ENCODE measurements at places on chromosomes 2 and 18. TPM values are rescaled to one million over a fixed set of nuclear protein-coding genes. Genes with fewer than 3 reads are reported as not detected.

GRCh38 chr2:181106789-181107627 is 126.6 kb downstream of the UBE2E3 start:
- no peak for DNase-seq

DNA sequence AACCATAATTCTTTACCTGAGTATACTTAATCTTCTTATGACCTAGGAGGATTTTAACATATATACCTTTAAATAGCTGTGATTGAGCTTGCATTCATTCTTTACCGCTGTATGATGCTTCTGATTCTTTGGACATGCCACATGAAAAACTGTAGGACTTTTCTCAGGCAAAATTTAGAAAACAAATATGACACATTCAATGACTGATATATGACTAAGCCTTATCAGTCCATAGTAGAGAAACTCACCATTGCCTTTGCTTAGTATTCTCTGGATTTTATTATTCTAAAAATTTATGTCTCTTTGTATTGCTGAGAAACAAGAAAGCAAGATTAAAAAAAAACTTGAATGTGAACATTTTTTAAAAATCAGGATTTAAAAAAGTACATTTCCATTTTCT is 3.7 kb downstream of the FAM171B start:
- no peak for DNase-seq

Gene UPP2
- total RNA-seq, result 0.16 TPM

Gene PTPN4
- total RNA-seq, result 29.1 TPM

Gene EIPR1
- 23.3 TPM for total RNA-seq

DNA sequence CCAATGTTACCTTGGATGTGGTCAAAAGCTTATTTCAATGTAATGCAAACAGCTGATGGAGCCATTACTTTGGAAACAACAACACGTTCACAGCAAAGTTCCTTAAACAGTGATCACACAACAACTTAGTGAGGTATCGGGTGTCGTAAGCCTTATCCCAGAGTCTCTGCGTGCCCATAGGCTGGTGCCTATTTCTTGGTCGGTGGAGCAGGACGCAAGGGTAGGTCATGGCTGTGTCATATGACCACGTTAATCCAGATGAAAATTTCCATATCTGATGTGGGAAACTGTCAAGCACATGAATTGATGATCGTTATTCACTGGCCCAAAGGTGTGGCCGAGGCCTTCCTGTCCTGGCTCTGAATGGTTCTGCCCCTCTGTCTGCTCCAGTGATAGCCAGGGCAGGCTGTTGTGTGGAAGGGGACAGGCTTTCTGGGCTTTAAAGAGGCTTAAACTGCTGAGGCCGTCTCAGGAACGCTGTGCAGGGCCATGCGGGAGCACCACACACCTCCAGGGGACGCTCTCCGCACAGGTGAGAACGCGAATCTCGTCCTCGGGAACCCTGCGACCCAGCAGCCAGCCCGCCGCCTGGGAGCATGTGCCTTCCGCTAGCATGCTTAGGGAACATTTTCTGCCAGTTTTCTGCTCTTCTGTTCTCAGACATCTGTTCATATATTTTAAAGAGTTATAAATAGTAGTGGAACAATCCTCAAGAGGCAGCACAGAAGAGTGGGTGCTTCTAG is 90.6 kb downstream of the KCTD1 start:
- no peak for DNase-seq

Gene KCNG3
- total RNA-seq, result not detected

GRCh38 chr2:138298900-138299299 is 202.7 kb upstream of the SPOPL start:
- DNase-seq, result no peak

DNA sequence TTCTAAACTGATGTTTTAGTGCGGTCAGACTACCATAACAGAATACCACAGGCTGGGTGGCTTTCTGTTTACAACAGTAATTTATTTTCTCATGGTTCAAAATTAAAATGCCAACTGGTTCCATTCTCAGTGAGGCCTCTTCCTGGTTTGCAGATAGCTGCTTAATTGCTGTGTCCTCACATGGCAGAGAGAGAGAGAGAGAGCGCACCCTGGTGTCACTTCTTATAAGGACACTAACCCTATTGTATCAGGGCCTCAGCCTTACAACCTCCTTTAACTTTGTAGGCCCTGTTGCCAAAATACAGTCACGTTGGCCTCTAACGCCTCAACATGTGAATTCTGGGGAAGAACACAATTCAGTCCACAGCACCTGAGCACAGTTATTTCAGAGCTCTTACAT is 37.5 kb upstream of the ZNF385B start:
- no peak for DNase-seq

DNA sequence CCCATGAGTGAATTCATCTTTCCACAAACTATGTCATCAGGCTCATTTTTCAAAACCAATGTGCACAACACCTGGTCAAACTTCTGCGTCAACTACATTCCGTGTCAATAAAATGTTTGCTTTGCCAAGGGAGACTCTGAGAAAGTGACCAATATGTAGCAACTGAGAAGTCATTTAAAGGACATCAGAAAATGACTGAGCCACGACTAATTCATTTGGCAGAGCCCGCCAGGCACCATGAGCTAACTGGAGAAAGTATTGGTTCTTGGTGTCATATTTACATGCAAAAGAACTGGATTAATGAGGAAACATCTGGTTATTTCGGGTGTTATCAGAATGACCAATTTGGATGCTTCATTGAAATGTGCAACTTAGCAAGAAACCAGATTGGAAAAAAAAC is 7.2 kb downstream of the RND3 start:
- no peak for DNase-seq

DNA sequence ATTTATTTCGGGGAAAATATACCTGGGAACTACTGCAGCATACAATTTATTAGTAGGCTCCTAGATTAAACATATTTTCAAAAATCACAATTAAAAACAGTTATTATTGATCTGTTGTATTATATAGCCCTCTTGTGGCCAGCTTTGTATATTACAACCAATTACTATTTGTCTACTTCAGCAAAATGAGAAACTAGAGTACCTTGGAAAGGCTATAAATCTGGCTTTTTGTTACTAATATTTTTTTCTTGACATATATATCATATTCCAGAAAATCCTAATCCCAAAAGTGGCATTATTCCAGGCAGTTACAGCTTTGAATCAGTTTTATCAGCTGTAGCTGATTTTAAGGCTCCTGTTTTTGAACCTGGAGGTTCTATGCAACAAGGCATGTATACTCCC is 101.2 kb downstream of the UBR3 start:
- no peak for DNase-seq

GRCh38 chr2:128726236-128726635 is 407.6 kb upstream of the HS6ST1 start:
- DNase-seq, result no peak

Gene PPP3R1
- total RNA-seq, result 54.4 TPM

Gene STK39
- 16.4 TPM for total RNA-seq

DNA sequence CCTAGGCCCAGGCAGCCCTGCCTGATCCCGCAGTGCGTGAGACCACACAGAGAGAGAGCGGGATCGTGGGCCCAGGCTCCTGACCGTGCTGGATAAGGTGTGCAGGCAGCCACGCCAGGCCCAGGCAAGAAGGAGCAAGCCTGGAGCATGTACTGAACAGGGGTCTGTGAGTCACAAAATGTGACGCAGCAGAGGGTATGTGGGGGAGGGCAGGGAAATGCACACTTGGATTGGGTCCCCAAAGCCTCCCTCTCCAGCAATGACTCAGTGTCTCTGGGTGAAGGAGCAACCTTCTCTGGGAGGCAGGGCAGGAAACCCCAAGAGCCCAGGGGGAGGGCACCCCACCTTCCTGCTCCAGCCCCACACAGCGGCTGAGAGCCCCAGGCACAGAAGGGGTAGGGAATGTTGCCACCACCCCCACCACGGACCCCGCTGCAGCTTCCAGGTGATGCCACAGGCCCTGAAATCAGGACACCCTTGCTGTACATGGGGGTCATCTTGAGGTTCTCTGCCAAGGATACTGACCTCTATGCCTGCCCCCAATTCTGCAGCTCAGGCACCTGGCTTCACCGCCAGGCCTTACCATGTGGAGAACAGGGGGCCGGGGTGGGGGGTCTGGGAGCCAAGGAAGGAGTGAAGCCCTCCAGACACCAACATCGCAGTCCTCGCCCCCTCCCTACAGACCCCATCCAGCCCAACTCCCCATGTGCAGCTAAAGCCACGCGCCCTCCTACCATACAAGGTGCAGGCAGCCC is 1.3 kb upstream of the GPC1 start:
- DNase-seq, result peak; percentile 53

Gene LIPT1
- total RNA-seq, result 11.0 TPM

DNA sequence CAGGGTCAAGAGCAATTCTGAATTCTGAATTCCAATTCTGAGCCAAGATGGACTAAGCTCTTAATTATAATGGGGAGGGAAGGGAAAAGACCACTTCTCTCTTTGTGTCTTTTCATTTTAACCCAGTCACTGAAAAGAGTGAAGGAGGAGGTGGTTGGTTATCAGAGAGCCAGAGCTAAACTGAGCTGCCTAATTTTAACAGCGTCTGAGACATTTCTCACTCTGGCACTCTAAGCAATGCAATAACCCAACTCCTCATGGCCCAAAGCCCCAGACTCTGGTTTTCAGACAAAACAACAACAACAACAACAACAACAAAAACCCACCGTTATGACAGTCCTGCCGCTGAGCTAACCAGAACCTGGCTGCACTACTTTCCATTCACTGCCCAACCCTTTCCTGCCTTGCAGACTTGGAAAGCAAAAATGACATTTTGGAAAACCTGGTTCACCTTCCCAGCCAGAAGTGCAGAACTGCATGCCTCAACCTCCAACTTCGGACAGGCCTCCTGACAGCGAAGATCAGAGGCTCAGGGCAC is 1.0 kb downstream of the CHST10 start:
- DNase-seq, result no peak

Gene HOXD8
- 36.1 TPM for total RNA-seq

GRCh38 chr2:237618449-237618848 is 8.9 kb upstream of the LRRFIP1 start:
- DNase-seq, result no peak

DNA sequence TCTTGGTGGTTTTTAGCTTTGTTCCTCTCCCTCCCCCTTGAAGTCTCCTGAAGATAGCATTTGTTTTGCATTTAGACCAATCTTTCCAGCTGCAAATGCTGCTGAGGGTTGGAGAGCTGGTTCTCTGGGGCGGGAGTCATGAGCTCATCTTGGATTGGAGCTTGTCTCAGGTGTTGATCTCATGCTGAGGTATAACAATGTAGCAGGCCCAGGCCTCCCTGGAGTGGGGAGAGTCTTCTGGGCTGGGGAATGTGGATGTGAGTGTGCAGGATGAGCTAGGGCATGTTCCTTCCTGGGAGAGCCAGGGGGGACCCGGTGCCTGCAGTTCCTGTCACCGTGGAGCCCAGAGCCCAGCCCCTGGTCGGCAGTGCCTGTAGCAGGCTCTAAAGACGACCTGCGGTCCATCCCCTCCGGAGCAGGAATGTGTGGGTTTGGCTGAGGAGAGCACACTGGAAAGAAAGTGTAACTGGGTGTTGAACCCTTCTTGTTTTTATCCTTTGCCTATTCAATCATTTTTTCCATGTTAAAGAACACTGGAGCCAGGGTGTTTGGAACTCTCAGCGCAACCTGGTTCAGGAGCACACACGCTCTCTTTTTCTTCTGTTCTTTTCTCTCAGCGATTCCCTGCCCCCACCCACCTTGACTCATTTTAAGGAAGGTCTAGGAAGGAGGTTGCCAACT is 2.7 kb downstream of the ZNF532 start:
- DNase-seq, result no peak

GRCh38 chr2:161165811-161166210 is 5.6 kb downstream of the TANK start:
- DNase-seq, result no peak

GRCh38 chr2:118122594-118123281 is 34.5 kb downstream of the INSIG2 start:
- no peak for DNase-seq

Gene CKAP2L
- not detected for total RNA-seq

GRCh38 chr2:69010437-69011194 is 2.4 kb upstream of the ANTXR1 start:
- no peak for DNase-seq

DNA sequence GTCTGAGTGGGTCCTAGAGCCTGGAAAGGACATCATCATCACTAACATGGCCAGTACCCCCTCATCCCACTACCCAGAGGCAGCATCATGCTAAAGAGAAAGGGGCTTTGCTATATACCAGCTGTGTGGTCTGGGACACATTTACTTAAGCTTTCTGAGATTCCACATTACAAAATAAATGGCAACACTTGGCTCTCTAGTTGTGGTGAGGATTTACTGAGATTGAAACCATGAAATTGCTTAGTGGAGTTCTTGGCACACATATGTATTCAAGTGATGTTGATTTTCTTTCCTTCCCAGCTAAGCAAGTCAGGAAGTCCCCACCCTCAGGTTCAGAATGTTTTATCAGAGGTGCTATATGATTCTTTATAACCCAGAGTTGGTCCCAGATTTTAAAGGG is 362.0 kb downstream of the CLIP4 start:
- no peak for DNase-seq

All from breast epithelium (tissue), 4 donors.